ENCODE measurements at places on chromosomes 5 and 9.

- peak; percentile 32 for DNase-seq
Measured at GRCh38 chr9:18493451-18493993, 19.6 kb downstream of the ADAMTSL1 start.

DNA sequence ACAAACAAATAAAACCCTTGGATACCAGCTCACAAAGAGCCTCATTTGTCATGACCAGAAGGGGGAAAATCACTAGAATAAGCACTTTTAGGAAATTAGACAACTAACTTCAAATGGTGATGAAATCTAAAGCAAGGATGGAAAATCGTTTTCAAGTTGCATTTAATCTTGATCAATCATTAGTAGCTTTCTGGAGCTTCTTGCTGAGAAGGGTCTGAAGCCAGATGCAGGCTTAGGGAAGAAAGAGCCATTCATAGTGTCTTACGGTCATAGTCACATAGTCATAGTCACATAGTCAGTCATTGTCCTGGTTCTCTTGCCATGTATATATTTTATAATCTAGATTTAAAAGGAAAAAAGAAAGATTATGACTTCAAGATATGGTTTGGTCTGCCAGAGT is 610.5 kb downstream of the ACTL7B start:
- no peak for DNase-seq

GRCh38 chr9:89078421-89078820 is 87.2 kb downstream of the S1PR3 start:
- DNase-seq, result no peak

GRCh38 chr5:139058121-139058520 is 140.0 kb downstream of the SIL1 start:
- DNase-seq, result no peak

DNA sequence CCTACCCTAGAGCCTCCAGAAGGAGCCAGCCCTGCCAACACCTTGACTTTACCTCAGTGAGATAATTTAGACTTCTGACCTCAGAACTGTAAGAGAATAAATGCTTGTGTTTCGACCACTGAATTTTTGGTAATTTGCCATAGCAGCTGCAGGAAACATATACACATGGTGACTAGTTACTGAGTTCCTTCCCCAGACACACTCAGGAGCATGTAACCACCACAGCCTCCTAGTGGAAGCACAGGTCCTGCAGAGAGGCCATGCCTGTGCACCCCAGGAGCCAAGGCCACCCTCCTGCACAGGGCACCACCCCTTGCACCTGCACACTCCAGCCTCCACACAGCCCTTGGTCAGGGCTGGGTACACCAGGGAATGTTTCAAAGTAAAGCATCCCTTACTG is 7.6 kb upstream of the CAMSAP1 start:
- DNase-seq, result no peak

DNA sequence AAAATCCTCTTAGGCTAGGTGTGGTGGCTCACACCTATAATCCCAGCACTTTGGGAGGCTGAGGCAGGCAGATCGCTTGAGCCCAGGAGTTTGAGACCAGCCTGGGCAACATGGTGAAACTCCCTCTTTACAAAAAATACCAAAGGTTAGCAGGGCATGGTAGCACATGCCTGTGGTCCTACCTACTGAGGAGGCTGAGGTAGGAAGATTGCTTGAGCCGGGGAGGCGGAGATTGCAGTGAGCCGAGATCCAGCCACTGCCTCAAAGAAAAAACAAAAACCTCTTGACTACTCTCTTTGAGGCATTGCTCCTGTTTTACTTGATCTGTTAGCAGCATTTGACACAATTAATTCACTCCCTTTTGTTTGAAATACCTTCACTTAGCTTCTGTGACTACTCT is 20.7 kb downstream of the KIF2A start:
- no peak for DNase-seq

GRCh38 chr5:98977723-98978122 is 48.9 kb upstream of the CHD1 start:
- no peak for DNase-seq

- DNase-seq, result peak; percentile 26
Measured at GRCh38 chr5:149439899-149440542, 60.9 kb upstream of the IL17B start.

DNA sequence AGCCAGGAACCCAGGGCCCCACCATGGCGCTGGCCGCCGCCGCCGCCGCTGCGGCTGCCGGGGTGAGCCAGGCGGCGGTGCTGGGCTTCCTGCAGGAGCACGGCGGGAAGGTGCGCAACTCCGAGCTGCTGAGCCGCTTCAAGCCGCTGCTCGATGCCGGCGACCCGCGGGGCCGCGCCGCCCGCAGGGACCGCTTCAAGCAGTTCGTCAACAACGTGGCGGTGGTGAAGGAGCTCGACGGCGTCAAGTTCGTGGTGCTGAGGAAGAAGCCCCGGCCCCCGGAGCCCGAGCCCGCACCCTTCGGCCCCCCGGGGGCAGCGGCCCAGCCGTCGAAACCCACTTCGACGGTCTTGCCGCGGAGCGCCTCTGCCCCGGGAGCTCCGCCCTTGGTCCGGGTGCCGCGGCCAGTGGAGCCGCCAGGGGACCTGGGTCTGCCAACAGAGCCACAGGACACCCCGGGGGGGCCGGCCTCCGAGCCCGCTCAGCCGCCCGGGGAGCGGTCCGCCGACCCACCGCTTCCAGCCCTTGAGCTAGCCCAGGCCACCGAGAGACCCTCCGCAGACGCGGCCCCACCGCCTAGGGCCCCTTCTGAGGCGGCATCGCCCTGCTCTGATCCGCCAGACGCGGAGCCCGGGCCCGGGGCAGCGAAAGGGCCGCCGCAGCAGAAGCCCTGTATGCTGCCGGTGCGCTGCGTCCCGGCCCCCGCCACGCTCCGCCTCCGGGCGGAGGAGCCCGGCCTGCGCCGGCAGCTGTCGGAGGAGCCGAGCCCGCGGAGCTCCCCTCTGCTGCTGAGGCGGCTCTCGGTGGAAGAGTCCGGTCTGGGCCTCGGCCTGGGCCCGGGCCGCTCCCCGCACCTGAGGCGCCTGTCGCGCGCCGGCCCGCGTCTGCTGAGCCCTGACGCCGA is 749 bp downstream of the SOWAHA start:
- DNase-seq, result peak; percentile 47

DNA sequence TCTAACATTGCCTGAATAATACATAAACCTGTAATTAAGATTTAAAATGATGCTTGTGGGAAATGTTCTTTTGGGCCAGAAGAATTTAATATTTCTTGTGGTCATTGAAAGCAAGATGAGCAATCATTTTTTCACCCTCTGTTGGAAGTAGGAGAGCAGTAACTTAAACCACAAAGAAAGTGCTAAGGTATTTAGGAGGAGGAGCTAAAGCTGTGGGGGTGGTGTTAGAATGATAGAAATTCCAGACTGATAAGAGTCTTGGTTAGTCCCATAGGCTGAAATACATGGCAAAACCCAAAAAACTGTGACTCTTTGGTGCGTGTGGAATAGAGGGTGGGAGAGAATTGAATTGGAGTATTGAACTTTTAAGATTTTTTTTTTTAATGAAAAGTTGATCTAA is 247.0 kb downstream of the YTHDC2 start:
- DNase-seq, result no peak

DNA sequence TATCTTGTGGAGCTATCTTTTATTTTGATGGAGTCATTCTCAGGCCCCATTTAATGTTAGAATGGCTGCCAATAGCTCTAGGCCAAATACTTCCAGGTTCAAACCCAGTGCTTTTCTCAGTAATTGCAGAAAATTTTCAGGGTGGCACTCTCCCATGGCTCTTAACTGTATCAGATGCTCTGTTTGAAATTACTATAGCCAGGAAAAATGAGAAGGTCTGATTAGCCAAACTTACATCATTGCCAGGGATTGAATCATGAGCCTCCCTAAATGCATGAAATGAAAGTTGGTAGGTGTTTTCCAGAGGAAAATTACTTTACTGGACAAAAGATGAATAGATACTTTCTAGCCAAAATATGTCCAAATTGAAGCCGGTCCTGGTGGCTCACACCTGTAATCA is 404.8 kb downstream of the MAT2B start:
- no peak for DNase-seq

DNA sequence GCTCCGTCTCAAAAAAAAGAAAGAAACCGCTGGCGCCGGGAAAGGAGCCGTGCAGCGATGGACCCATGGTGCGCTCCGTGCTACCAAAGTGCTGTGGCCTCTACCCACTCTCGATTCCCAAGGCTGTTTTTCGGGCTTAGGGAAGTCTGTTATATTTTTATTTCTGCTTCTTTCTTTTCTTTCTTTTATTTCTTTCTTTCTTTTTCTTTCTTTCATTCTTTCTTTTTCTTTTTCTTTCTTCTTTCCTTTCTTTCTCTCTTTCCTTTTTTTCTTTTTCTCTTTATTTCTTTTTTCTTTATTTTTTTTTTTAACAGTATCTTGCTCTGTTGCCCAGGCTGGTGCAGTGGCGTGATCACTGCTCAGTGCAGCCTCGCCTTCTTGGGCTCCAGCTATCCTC is 87.5 kb downstream of the ANXA2R start:
- no peak for DNase-seq
